ENCODE measurements at places on chromosomes 12 and 14.

DNA sequence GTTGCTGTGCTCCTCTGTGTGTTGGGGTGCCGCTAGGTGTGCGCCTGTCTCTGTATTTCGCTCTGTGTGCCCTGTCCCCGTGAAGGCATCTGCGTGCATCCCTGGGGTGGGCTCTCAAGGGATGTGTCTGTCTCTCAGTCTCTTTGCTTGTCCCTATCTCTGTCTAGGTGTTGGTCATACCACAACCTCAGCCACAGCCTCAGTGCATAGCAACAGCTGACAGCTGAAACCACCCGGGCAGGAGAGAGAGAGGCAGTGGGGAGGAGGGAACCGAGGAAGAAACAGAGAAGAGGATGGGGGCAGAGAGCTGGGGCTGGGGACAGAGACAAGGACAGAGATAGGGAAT, 953 bp upstream of the NXPH4 start:
- DNase-seq, result no peak

DNA sequence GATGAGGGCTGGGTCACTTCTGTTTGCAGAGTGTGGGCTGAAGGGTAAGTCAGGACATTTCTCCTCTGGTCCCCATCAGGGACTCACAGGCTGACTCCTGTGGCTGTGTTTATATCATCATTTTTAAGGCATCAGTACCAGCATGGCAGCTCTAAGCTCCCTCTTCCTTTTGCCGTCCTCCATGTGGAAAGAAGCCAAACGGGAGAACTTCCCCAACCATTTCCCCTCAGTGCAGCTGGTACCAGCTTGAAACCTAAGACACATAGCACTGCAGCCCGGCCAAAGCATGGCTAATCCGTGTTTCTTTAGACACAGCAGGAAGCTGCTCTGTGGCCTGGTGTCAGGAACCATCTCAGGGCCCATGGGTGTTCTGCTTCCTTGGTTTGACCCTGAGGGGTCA, 31.9 kb upstream of the ATP2A2 start:
- DNase-seq, result no peak

DNA sequence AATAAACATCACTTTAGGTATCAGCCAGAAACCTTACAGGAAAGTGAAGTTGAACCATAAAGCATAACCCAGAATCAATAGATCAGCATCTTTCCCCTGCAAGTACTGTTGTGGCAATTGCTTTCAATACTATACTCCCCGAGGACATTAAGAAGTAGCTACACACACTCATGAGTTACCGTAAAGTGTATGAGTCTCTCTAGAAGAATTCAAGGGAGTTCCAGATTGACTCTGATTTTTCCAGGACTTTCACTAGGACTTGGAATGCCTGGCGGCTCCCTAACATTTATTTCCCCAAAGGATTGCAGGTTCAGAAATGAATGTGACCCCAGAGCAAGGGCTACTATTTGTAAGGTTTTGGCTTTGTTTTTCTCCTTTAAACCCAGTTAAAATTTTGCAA, 465.4 kb upstream of the MDGA2 start:
- no peak for DNase-seq

GRCh38 chr14:24612196-24612595, 2.7 kb upstream of the GZMH start:
- no peak for DNase-seq

DNA sequence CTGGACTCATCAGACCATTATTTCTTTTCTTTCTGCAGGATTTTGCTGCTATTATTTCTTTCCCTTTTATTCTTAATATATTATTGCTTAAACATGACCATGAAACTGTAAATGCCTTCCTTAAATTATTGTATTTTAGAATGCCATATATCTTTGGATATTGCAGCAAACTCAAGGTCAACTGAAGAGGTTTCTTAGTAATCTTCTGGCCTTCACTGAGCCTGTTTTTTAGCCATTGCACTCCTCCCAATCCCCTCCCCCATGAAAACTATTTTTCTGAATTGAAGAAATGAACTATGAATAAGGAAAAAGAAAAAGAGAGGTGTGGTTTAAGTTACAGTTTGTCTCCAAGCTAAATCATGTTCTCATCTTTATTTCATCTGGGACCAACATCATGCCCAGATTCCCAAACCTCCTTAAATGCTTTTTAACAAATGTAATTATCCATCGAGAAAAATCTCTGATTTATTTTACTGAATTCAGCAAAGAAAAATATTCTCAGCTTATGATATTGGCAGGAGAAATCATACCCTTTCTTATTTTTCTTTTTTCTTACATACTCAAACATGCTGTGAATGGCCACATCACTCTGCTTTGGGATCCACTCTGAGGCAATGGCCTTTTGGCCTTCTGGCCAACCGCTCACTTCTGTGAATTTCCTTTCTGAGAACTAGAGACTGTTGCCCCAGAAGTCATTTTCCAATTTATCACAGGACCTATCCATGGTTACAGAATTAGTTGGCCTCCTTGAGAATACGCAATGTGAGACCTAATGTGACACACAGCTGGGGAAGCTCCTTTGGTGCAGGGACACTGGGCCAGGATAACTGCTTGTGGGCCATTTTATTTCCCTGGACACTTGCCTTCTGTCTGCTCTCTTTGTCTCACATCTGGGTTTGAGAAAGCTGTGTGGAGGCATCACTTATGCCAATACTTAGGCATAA, 50.9 kb downstream of the IGF1 start:
- no peak for DNase-seq

DNA sequence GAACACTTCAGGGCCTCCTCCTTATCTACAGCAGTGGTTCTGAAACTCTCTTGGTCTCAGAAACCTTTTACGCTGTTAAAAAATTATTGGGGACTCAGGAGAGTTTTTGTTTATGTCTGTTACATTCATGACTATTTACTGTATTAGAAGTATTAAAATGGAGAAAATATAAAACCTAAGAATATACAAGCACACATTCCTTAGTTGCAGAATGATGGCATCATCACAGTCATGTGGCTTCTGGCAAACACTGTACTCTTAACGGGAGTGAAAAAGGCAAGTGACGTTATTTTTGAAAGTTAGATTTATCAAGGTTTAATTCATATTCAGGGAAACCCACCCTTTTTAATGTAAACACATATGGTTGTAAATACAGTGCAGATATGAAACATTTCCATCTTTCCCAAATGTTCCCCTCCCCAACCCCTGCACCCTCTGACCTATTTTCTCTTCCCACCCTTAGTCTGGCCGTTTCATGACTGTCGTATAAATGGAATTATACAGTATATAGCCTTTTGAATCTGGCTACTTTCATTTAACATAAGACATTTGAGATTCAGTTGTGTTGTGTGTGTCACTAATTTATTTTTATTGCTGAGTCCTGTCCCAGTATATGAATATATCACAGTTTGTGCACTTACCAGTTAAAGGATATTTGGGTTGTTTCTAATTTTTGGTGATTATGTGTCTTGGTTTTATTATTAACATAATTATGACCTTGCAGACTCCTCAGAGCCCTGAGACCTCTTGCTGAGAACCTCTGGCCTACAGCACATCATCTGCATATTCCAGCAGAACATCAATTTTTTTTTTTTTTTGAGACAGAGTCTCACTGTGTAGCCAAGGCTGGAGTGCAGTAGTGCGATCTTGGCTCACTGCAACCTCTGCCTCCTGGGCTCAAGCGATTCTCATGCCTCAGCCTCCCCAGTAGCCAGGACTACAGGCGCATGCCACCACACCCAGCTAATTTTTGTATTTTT, 457.0 kb downstream of the PCNX1 start:
- DNase-seq, result no peak

DNA sequence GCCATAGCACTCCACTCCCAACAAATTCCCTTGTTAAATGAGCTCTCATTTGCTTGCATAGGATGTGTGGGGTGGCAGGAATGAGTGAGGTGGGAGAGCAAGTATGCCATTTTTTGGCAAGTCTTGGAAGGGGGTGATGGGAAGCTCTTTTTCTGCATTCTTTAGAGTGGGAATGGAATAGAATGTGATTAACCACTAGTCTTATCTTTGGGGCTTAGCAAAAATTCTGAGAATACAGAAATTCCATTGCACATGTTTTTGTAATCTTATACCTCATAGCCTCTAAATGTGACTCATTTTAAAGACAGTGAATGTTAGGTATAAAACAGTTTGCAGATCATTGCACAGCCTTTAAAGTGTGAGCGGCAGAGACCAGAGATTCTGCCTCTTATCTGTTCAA, 28.4 kb upstream of the NEDD1 start:
- no peak for DNase-seq

GRCh38 chr14:64715628-64716412, 11.6 kb downstream of the PLEKHG3 start:
- peak; percentile 66 for DNase-seq

GRCh38 chr12:116520801-116521471, 38.2 kb upstream of the MAP1LC3B2 start:
- DNase-seq, result no peak

DNA sequence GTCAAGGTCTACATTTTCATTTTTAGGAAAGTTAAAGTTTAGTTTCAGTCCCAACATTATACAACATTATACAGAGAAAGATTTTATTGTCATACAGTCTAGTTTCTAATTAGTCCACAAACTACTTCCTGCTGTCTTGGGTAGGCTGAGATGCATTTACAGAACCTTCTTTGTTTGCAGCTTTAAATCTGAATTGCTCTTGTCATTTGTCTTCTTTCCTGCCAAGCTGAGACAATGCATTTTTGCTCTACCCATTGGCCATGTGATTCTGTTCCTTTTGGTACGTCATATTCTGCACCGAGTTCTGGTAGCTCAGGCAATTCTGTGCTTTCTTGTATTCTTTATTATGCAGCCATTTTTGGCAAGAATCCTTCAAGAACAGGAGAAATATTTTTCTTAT, 228.5 kb downstream of the ATP23 start:
- no peak for DNase-seq

GRCh38 chr12:81541121-81541520, 218.0 kb downstream of the PPFIA2 start:
- no peak for DNase-seq

GRCh38 chr14:54197369-54197768, 199.4 kb upstream of the CDKN3 start:
- DNase-seq, result no peak

Measured in anterior cingulate cortex (tissue), 58 donors.